ENCODE measurements at places on chromosomes 6 and 20.

DNA sequence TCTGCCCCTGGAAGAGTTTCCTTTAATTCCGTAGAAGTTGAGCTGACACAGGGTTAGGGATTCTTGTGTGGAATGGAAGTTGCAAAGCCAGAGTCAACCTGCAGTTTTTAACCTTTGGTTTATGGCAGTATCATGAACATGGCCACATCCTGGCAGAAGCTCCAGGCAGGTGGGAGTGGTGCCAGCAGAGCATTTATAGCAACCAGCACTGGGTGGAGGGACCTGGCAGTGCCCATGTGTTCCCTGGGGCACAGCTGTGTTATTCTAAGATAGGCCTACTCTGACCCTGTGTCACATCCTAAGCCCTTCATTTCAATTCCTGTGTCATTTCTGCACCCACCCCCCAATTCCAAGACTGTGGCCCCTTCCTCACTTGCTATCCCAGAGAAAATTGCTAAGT, 26.1 kb upstream of the ZNF831 start:
- DNase-seq: no peak

GRCh38 chr20:35465976-35466375, 10.6 kb downstream of the CEP250 start:
- no peak for DNase-seq

- DNase-seq: peak; percentile 89
These were observed 231.4 kb downstream of the GJA1 start for GRCh38 chr6:121666814-121667213.

- DNase-seq: no peak
These were observed 189.9 kb upstream of the ZNF184 start for GRCh38 chr6:27662769-27663168.

- DNase-seq: no peak
These were observed 27.0 kb upstream of the ANKEF1 start for GRCh38 chr20:10007747-10008146.

GRCh38 chr6:22556266-22556665, 13.1 kb upstream of the HDGFL1 start:
- DNase-seq: no peak

DNA sequence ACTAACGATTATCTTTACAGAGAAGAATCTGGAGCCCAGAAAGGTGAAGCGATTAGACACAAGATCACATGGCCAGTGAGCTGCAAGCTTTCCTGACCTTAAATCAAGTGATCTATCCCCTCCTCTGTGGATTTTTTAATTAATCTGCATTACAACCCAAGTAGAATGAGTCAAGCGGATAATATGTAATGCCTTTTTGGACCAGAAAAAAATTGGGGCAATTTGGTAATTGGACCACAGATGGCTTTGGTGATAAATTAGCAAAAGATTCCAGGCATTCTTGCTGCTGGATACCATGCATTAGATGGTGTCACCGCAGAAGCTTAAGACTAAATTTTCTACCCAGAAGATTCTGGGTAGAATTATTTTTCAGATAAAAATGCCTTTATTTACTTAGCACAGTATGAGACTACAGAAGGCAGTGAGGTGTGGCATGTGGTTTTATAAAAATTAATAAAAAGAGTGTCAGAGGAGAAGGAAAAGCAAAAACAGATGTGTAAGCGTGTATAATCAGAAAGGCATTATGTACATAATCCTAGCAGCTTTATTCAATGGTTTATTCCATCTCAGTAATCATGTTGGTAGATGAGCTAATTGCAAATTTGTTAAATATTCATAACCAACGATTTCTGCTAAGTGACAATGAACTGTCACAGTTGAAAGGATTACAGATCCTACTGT, 53.9 kb upstream of the PCSK2 start:
- DNase-seq: no peak

- no peak for DNase-seq
These were observed 433.1 kb upstream of the PLCB4 start for GRCh38 chr20:8635837-8636236.

GRCh38 chr6:42420741-42421140, 31.0 kb downstream of the TRERF1 start:
- no peak for DNase-seq

GRCh38 chr6:89085409-89086205, 5.1 kb downstream of the PNRC1 start:
- DNase-seq: no peak

DNA sequence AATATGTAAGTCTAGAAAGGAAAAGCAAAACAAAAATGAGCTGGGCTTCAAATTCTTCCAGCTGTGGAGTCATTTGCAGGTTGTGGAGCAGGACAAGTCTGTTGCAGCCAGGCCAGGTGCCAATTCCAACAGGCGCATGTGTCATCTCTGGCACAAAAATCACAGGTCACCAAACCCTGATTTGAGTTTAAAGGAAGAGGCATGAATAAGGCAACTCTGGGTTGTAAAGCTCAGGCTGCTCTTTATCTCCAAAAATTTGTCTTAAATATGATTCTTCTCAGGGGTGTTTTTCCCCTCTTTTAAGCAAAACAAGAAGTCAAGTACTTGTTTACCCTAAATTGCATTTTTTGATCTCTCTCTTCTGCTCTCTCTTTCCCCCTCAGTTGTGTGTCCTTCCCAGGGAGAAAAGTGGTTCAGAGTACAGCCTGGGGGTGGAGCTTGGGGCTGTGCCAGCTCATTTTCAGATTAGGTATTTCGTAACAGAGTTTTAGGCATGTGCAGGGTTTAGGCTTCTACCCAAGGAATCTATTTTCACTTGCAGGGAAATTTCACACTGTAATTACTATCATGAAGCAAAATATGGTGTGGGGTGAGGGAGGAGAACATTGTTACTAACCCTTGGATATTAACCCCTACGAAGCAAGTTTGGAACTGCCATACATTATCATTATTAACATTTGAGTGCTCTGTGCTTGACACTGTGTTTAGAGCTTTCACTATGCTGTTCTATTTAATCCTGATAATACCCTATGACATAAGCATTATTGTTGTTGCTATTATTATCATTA, 8.3 kb upstream of the NCOA3 start:
- no peak for DNase-seq

DNA sequence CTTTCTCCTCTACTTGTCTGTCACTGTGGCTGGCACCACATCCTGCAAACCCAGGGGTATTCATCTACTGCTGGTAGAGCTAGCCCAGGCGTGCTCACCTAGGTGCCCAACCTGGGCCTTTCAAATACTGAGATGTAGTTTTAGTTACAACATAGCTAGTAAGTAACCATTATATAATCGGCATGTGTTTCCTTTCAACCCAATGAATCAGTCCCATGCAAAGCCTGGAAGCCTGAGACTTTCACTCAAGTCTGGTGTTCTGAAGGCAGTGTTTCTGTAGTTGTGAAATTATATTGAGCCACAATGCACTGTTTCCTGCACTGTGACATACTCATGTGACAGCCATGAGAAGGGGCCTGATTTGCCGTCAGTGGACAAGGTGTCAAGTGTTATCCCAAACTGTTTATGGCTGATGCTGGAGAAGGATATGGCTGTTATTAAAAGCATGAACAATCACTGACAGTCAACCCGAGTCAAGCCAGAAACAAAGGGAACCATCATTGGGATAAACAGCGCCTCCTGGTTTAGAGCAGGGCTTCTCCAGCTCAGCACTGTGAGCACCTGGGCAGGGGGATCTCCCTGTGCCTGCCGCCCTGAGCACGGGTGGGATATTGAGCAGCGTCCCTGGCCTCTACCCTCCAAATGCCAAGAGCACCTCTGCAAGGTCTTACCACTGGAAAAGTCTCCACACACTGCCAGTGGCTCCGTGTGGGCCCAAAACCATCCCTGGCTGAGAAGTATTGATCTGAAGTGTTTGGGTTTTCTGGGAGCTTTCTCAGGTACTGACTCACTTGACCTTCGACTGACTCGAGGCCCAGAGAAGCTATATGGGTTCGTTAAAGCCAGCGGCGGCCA, 1.6 kb downstream of the PSMA7 start:
- no peak for DNase-seq

- peak; percentile 96 for DNase-seq
These were observed 136.7 kb downstream of the MMUT start for GRCh38 chr6:49326347-49326746.

DNA sequence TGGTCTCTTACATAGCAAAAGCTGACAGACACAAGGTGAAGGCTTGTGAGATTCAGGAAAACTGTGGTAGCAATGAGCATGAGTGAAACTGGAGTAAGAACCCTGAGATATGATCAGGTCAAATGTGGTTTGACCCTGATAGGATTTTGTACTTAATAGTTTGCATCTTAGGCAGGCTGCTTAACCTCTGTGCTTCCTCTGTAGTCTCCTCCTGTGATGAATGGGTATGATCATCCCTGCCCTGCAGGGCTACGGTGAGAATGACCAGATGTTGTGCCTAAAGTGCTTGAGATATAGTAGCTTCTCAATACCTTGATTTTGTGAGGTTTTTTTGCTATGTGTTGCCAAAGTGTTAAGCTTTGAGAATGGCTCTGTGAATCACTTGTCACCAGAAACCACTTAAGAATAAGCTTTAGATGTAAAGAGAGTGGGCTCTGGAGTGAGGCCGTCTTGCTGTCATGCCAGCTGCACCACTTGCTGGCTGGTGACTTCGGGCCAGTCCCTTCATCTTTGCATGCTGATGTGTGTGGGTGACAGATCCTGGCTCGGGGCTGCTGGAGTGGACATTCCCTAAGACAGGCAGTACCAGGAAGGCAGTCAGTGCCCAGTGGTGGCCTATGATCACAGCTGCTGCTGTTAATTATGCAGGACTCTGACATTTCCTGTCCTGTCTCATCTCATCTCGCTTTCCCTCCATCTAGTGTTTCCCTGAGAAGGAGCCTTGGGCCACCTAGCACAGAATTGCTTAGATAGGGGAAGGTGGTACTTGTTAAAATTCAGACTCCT, 254.7 kb downstream of the NFATC2 start:
- DNase-seq: no peak

DNA sequence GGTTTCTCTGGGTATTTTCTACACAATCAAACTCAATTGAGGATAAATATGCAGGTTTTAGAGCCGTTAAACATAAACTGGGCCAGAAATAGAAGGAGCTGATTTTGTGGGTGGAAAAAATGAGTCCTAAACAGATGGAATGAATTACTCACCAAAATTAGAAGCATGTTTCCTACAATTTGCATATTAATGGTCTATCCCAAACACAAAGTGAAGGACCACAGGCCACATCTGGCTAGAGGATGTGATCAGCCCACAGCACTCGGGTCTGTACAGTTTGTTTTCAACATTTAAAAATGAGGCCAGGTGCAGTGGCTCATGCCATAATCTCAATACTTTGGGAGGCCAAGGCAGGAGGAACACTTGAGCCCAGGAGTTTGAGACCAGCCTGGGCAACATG, 296.3 kb downstream of the PREX1 start:
- no peak for DNase-seq

- no peak for DNase-seq
These were observed 893.7 kb downstream of the TFAP2A start for GRCh38 chr6:9521152-9521530.

DNA sequence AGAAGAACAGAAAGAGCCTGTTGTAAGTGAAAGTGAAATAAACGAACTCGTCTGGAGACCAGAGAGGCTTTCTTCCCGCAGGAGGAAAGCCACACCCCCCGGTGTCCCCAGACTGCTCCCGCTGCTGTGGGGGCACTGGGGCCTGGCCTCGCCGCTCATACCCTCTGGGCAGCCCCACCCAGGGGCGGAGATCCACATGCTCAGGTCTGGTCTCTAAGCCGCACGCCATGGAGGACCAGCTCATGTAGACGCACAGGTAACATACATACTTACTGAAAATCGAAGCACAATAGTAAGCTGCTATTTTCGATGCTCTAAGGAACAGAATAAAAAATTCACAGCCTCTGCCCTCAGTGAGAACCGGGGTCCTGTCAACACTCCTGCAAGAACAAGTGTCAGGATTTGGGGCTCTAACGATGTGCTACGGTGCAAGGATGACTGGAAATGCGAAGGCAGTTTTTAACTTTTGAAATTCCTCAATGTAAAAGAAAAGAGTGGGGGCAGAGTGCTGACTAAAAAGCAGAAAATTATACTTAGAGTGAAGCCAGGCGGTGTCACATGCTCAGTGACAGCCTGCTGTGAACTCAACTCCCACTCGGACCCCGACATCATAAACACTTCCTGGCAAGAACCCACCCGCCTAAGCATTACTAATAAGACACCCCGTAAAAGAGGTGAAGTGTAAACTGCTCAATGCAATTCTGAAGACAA, 110.5 kb downstream of the IRF4 start:
- no peak for DNase-seq

DNA sequence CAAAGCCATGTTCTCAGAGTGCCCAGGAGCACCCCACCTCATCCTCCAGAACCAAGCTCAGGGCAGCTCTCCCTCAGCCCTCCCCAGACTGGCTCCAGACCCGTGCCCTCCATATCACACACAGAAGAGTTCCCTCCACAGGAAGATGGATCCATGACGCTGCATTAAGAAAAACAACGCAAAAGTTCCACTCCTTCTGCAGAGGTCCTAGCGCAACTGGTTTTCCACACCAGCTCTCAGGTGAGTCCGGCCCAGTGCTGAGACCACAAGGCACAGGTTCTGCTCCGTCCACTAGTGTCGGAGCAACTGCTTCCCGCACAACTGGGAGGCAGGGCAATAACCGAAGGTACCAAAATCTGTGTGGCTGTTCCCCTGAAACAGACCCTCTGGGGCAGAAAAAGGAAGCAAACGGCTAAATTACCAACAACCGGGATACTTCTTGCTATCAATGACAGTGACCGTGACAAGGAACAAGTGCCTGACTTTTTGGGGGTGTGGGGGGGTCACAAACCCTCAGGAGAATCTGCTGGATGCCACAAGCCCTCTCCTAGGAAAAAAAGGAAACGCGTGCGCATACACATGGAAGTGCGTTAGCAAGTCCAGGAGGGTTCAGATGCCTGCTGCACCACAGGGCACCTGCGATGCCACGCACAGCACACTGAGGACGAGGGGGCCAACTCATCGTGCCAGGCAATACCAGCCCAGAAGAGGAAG, 49.2 kb downstream of the MYH7B start:
- no peak for DNase-seq

GRCh38 chr20:9480066-9480465, 34.3 kb upstream of the LAMP5 start:
- no peak for DNase-seq

- DNase-seq: no peak
These were observed 125.1 kb downstream of the TOX2 start for GRCh38 chr20:44039741-44040140.

All from kidney capillary endothelial cell (primary cell).